NCI-H1048 (cell line): ENCODE measurements at places on chromosomes 1 and 21.

- DNase-seq = no peak
Measured at GRCh38 chr1:118985640-118986554, 2.2 kb downstream of the TBX15 start.

GRCh38 chr1:108556499-108556898 is 3.4 kb upstream of the EEIG2 start:
- no peak for DNase-seq

GRCh38 chr1:202952818-202953217 is 5.3 kb downstream of the ADIPOR1 start:
- DNase-seq = no peak

GRCh38 chr21:25931765-25932164 is 197.0 kb downstream of the GABPA start:
- no peak for DNase-seq

DNA sequence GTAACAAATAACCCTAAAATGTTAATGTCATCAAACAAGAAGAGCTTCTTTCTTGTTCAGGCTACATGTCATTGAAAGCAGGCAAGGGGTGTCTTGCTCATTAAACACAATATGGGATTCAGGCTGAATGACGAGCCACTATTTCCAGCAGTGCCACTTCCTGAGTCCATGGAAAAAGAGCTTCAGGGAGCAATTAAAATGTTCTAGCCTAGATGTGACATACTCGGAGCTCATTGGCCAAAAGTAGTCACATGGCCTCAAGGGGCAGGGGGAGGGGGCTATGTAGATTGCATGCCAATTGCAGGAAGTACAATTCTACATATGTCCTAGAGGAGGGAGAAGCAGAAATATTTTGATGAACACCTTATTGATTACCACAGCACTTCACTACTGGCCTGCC is 685.3 kb upstream of the ADGRL2 start:
- DNase-seq = no peak

DNA sequence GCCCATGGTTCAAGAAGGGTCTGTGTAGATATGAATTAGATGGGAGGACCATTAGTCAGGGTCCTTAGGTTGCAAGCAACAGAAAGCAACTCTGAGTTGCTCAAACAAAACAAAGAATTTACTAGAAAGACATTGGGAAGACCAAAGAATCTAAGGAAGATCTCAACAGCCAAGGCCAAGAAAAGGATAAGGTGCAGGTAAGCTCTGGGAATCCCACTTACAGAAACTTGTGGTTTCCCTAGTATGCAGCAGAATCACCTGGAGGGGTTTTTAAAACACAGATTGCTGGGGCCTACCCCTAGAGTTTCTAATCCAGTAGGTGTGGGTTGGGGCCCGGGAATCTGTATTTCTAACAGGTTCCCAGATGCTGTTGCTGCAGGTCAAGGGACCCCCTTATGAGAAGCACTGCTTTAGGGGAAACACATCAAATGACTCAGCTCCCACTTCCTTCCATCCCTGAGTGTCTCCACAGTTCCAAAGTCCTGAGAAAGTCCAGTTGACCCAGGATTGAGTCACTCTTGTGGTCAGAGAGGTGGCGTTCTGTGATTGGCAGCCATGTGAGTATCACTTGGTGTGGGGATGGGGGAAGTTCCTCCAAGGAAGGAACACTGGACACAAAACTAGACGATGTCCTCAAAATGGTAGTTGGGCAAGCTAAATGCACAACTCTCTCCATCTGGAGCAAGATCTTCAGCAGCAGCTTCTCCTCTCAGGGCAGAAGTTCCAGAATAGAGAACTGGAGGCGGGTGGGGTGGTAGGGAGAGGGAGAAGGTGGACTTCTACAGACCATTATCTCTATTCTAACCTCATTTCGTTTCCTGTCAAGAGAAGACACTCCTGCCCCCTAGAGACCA is 24.2 kb upstream of the EYA3 start:
- DNase-seq = no peak

DNA sequence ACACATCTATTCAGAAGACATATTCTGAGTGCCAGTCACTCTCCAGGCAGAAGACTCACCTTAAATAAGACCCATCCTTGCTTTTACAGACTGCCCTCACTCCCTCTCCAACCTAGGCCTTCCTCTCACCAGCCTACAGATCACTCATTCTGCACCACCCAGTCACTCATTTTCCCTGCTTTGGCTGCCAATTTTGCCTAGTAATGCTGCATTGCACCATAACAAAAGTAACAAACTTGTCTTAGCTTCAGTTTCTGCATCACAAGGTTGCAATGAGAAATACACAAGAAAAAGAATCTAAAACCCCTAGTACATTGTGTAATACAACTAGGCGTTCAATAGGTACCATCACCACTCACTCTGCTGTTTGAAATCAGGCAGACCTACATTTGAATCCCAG is 292.4 kb downstream of the PLPP3 start:
- DNase-seq = no peak

DNA sequence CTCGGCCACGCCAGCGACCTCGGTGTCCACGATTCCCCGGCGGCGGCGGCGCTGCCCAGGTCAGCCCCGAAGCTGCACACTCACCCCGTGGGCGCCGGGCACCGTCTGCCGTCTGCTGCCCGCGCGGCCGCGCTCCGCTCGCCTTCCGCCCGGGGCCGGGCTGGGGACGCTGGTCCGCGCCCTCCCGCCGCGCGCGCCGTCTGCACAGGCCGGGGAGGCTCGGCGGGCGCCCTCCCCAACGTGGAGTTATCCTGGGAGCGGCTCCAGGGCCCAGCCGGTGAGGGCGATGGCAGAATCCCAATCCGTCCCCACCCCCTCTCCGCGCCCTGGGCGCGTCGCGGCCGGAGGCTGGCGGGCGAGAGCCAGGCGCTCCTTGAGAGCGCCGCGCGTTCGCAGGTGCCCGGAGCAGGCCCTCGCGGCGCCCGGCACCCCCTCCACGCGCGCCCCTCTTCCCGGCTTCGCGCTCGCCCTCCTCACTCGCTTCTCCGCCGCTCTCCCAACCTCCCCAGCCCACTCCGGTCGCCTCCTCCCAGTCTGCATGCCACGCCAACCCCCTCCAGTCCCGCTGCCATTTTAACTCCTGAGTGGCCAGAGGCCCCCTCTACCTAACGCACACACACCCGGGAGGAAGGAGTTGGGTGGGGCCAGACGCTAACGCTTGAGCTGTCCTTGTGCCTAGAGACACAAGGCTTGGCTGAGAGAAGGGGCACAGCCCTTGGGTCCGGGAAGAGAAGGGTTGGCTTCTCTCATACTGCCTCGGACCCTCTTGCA is at the start of gene LRRN2:
LRRN2 (minus strand) TSS at position 503 of the 771 bp plus-strand sequence. CDS start 65,746 bp downstream, outside the sequence.
- no peak for DNase-seq

GRCh38 chr1:237759377-237759776 is 131.3 kb downstream of the ZP4 start:
- DNase-seq = no peak

GRCh38 chr1:87165177-87165576 is 163.5 kb upstream of the LMO4 start:
- DNase-seq = no peak

- DNase-seq = no peak
Measured at GRCh38 chr1:33130297-33130696, 49.3 kb downstream of the AZIN2 start.

DNA sequence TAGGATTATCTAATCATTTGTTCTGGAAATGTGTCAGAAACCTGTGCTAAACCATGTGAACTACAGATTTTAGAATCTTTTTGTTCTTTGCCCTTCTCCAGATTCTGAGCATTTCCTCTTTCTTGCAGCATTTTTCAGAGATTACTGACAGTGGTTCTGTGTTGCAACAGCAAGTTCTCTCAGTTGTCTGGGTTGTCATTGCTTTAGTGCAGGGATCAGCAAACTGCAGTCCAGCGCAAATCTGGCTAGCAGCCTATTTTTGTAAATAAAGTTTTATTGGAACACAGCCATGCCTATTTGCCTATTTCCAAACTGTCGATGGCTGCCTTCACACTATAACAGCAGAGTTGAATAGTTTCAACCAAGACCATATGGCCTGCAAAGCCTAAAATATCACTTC is 66.3 kb upstream of the LRRC8D start:
- no peak for DNase-seq

GRCh38 chr1:38616846-38617245 is 242.7 kb downstream of the RRAGC start:
- no peak for DNase-seq

- DNase-seq = no peak
Measured at GRCh38 chr1:239125893-239126292, 260.5 kb upstream of the CHRM3 start.

- no peak for DNase-seq
Measured at GRCh38 chr21:37041706-37042271, 31.1 kb downstream of the PIGP start.

DNA sequence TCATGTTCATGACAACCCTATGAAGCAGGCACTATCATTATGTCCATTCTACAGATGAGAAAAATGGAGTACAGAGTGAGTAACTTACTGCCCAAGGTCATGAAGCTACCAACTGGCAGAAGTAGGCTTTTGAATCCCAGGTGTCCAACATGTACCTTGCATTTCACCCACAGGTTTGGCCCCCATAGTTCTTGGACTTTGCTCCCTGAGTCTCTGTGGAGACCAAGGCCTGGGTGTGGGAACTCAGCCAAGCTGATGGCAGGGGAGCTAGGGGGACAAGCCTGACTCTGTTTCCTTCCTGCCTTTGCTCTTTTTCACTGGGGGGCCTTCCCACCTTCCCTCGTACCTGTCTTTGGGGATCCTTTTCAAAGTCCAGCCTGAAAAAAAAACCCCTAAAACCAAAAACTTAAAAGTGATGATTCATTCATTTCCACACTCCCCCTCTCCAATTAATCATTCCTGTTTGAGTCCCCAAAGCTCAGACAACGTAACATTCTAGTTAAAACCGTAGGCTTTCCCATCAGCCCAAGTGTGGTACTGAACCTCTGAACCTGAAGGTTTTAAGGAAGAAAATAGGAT is 8.5 kb upstream of the TTC22 start:
- no peak for DNase-seq

DNA sequence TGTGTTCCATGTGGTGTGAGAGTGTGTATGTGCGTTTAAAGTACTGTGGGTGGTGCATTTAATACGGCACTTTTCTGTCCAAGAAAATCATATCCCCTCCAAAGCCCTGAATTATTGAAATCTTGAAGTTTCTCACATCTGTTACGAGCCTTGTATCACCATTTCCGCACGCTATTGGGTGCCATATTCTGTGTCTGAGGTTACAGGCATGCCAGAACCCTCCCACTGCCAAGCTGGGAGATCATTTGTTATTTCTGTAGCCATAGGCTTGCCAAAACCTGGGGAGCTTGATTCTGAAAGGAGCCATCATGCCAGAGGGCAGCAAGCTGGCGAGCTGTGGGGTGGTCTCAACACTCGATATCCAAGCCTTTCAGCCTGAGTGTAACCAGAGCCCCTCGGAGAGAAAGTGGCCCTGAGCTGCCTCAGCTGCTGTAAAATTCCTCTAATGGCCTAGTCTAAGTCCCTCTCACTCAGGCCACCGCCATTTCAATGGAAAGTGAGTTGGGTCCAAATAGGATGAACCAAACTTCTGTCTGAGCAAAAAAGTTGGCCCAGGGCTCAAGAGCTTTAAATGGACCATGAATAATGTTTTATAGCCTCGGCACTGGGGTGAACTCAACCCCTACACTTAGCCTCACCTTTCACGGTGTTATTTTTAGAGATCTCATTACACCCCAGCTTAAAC is 298.4 kb upstream of the DUSP10 start:
- DNase-seq = no peak

GRCh38 chr1:173479649-173480048 is 2.5 kb downstream of the PRDX6 start:
- no peak for DNase-seq

DNA sequence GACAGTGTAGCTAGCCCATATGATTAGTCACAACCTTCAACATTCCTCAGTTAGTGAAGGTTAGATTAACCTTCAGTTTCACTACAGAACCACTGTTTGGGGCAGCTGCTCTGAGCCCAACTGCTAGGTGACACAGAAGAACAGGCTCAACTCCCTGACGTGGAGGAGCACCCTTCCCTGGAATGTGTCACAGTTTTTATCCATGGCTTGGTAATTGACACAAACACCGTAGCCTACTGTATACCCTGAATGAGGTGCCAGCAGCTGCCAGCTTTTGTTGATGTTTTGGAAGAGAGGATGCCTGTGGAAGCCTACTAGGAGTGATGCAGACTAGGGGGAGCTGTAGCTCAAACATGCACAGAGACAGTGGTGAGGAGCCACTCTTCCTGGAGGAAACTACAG is 56.6 kb upstream of the CR2 start:
- DNase-seq = no peak

- DNase-seq = no peak
Measured at GRCh38 chr21:45998871-45999580, 17.5 kb downstream of the COL6A1 start.

DNA sequence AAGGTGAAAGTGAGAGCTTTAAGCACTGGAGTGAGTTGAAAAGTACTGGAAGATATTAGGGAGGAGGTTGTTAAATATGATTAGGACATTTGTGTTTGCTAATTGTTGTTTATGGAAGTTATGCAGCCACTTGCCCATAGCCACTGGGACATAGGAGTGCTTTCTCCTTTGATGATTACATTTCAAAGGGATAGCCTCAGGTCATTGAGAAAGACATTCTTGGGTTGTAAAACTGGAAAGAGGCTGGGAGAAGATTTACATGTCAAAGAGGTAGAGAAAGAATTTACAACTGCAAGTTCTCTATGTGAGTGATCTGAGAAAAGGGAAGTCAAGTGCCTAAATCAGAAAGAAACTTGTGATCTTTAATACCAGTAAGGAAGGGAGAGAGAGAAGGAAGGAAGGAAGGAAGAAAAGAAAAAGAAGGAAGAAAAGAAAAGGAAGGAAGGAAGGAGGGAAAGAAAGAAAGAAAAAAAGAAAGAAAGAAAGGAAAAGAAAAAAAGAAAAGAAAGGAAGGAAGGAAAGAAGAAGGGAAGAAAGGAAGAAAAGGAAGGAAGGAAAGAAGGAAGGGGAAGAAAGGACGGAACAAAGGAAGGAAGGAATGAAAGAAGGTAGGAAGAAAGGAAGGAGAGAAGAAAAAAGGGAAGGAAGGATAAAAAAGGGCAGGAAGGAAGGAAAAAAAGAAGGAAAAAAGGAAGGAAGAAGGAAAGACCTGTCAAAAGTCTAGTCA is 284.6 kb upstream of the DPYD start:
- no peak for DNase-seq

GRCh38 chr1:108841703-108842102 is 15.2 kb downstream of the AKNAD1 start:
- no peak for DNase-seq

DNA sequence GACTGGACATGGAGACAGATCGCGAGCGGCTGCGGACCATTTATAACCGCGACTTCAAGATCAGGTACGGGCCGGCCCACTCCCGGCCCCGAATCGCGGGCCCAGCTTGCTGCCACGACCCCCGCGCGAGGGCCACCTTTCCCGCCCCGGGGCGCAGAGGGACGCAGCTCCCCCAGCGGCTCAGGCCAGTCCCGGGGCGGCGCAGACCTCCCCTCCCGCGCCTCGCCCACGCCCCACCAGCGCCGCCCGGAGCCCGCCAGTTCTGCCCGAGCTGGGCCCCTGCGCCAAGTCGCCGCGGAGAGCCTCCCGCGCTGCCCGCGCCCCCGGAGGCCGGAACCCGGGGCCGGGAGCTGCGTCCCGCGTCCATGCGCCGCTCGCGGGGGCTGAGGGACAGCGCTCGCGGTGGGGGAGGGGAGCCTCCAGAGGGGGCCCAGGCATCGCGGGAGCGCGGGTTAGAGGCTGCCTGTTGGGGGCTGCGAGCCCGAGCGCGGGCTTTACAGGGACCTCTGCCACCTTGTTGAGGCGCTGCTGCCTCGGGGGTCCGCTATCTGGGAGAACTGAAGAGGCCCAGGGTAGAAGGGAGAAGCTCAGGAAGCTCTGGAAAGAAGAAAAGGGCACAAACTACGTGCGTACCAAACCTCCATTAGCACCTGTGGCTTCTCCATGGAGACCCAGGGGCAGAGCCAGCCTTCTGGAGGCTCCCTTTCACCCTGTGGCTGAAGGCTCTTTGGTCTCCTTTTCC is 698 bp downstream of the MOV10 start:
- no peak for DNase-seq
